ENCODE measurements at places on chromosomes 12 and 14.

- no peak for DNase-seq
Measured at GRCh38 chr14:71714225-71714624, 218.0 kb upstream of the RGS6 start.

GRCh38 chr12:127280393-127281275, 986.3 kb upstream of the TMEM132C start:
- DNase-seq = no peak

DNA sequence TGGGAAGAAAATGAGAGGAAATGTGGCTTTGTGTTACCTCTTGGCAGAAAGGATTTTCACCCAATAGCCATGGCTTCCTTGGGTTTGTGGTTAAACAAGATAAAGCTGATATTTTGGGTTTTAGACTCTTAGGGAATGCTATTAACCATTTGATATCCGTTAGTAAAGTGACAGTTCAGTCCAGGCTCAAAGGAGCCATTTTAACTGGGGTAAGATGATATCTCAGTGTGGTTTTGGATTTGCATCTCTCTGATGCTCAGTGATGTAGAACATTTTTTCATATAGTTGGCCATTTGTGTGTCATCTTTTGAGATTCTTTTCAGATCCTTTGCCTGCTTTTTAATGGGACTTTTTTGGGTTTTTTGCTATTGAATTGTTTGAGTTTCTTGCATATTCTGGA, 30.1 kb downstream of the IFT43 start:
- DNase-seq = no peak

DNA sequence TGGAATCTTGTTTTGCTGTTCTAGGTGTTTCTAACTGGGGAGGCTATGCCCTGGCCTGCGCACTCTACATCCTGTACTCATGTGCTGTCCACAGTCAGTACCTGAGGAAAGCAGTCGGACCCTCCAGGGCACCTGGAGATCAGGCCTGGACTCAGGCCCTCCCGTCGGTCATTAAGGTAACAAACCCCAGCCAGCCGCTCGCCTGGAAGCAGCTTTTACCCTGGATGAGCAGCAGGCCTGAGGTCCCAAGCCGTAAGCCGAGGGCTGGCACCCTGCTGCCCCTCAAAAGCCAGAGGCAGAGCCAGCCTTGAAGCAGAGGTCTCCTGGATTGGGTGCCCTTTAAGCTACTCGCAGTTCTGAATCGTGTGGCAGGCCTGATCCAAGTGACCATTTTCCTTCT, 29.1 kb downstream of the GPR68 start:
- DNase-seq = no peak

DNA sequence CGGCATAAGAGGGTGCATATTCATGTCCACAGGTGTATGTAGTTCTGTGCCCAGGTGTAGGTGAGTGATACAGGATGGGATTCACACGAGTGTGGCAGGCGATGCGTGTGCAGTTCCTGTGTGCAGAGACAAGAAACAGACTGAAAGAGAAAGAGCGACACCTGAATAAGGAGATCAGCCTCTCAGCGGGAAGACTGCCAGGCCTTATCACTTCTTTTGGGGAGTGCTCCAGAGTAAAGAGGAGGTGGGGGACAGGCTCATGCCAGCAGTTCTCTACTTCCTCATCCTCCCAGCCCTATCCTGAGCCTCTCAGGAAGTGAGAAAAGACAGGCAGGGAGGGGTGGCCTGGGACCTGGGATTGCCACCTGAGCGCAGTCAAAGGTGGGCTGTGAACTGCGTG, 2.8 kb downstream of the PSMB11 start:
- no peak for DNase-seq

- DNase-seq = no peak
Measured at GRCh38 chr12:120932058-120932457, 27.9 kb upstream of the SPPL3 start.

- DNase-seq = no peak
Measured at GRCh38 chr12:49527361-49528130, 11.3 kb upstream of the KCNH3 start.

DNA sequence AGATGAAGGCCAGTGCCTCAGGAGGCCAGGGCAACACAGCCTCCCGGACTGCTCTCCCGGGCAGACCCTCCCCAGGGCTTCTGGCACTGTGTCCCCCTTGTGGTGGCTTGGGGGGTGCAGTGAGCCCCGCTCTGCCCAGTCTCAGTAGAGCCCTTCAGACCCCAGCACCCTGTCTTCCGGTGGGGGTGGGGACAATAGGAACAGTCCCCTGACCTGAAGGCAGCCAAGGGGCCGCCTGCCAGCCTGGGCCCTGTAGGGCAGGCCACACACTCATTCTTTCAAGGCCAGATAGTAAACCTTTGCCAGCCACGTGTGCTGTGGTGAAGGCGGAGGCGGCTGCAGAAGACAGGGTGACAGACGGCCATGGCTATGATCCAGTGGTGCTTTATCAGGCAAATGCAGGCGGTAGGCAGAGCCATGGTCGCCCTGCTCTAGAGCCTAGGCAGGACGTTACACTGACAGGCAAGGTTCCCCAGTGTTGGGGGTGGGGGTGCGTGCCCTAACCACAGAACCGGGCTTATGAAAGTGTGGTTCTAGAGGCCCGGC, 15.0 kb downstream of the ZFYVE21 start:
- peak; percentile 70 for DNase-seq
